Sigmoid colon (tissue), 7 donors: ENCODE measurements at places on chromosomes 3 and 15. TPM values are rescaled to one million over a fixed set of nuclear protein-coding genes. Genes with fewer than 3 reads are reported as not detected.

DNA sequence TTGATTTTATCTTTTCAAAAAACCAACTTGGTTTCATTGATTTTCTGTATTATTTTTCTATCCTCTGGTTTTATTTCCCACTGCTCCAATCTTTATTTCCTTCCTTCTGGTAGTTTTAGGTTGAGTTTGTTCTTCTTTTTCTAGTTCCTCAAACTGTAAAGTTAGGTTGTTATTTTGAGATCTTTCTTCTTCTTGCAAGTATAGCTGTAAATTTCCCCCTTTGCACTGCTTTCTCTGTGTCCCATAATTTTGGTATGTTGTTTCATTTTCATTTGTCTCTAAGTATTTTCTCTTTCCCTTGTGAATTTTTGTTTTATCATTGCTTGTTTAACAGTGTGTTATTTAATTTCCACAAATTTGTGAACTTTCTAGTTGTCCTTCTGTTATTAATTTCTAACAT is 120.0 kb downstream of the PLD1 start:
- DNase-seq = no peak

- no peak for DNase-seq
Measured at GRCh38 chr3:151106311-151106710, 20.8 kb downstream of the MED12L start.

DNA sequence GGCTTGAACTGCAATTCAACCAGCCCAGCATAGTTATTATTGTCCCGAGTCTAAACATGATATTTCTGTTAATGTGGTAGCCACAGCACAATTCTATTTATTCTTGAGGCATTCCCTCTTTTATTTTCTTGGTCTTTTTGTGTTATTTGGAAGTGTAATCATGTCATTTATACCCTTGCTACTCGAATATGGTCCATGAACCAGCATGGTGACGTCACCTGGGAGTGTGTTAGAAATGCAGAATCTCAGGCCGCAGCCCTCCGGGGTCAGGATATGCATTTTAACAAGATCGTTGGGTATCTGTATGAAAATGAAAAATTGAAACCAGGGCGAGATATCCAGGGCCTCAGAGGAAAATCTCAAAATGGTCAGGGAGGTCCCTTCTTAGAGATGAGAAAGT is 165.0 kb upstream of the CTDSPL start:
- DNase-seq = no peak

DNA sequence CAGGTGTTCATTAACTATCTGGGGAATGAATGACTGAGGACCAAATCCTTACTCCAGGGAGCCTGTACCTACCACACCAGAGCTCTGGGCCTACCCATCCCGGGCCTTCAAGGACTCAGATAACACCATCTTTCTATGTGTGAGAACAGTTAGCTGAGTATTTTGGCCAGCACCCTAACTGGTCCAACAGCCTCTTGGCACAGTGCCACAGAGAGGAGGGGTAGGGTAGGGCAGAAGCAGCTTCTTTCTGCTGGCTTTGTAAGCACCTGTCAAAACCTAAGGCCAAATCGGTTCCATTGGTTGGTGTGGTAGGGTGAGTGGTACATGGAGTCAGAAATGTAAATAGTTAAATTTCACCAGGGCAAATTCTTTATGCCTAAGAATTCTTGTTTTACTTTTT is 26.7 kb downstream of the ISL2 start:
- no peak for DNase-seq

DNA sequence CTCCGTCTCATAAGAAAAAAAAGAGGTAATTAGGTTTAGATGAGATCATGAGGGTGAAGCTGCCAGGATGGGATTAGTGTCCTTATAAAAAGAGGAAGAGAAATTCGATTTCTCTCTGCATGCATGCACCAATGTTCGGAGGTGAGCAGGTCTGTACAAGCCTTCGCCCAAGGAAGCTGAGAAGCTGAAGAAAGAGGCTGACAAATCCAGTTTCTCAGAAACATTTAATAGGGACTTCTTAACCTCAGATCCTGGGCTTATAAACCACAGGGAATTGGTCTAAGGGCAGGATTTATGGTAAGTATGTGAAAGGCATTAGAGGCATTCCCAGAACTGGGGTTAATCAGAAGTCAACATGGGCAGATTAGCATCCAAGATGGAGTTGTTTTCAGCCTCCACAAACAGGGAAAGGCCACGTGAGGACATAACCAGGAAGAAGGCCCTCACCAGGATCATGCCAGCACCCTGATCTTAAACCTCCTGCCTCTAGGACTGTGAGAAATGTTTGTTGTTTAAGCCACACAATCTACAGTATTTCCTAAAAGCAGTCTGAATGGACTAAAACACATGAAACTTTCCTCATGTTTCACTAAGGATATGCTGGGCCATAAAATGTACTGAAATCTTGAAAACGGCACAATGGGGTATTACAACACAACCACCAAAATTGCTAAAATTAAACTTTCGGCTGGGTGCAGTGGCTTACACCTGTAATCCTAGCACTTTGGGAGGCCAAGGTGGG is 11.3 kb downstream of the SHISA5 start:
- DNase-seq = no peak

GRCh38 chr3:126125781-126126251 is 41.9 kb upstream of the SLC41A3 start:
- DNase-seq = peak; percentile 40

- DNase-seq = no peak
Measured at GRCh38 chr3:181919375-181919774, 207.7 kb downstream of the SOX2 start.

GRCh38 chr3:128207951-128208350 is 54.7 kb downstream of the EEFSEC start:
- DNase-seq = no peak

GRCh38 chr3:42702066-42702951 is at the start of gene HHATL:
Gene HHATL (minus strand): TSS chr3:42702798. CDS start chr3:42700826, 1,972 bp downstream.
- no peak for DNase-seq

DNA sequence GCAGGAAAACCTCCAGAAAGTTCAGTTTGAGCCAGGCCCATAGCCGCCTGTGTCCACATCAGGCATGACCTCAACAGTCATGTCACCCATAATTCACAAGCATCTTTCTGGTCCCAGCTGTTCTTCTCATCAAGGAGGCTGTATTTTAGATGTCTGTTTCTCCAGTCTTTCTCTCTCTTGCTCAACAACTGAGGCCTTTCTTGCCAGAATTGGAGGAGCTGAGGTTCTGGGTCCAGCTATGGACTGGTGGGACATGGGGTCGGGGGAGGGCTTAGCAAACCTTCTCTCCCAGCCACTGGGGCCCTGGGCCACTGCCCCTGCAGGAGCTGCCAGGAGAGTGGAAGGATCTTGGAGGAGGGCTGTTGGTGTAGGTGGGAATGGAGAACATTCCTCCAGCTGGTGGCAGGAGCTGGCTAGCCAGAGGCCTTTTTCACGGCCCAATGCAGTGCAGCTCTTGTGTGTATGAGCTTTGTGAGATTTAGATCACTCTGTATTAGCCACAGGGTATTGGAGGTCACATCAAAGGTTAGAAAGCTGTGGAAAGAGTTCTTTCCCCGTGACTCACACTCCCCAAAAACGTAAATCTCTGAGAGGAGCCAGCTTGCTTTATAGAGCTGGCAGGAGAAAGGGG is 23.5 kb downstream of the MAGEF1 start:
- DNase-seq = peak; percentile 75

DNA sequence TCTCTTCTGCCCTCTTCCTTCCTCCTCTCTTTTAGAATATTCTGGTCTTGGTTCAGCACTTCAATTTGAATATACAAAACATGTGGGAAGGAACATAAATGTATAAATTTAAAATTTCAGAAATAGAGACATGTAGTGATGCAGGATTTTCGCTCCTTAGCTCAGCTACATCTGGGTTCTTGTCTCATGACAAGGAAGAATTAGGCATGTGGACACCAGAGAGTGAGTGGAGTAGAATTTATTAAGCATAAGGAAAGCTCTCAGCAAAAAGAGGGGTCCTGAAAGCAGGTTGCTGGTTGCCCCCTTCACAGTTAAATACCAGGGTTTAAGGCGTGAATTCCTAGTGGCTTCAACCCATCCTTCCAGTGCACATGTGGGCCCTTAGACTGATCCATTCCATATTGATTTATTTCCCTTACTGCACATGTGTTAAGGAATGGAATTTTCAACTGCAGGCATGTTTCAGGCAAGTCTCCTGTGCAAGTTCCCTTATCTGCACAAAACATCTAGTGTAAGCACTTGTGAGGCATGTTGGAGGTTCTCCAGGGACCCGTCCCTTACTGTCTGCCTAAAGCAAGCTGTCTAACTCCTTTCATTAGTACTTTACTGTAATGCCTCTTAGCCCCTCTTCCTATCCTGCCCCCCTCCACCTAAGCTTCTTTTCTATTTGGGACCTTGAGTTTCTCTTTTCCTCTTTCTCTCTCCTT is 133.2 kb upstream of the STRIT1 start:
- no peak for DNase-seq

DNA sequence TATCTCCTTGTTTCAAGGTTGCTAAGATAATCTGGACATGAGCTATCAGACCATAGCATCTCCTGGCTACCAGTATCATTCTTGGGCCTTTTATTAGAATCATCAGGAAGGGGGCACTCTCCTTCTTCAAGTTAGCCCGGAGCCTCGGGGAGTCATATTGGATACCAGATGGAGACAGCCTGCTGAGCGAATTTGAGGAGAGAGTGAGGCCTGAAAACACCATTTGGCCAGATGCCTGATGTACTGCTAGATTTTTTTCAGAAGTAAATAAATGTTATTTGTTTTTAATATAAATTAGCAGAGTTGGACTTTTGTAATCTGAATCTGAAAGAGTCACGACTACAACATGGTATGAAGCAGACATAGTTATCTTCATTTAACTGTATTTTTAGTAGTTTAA is 848.6 kb downstream of the IGSF11 start:
- no peak for DNase-seq

- no peak for DNase-seq
Measured at GRCh38 chr3:64871834-64872249, 184.0 kb upstream of the ADAMTS9 start.

GRCh38 chr15:31317421-31318327 is 9.0 kb upstream of the KLF13 start:
- peak; percentile 29 for DNase-seq

GRCh38 chr3:129855170-129855831 is 38.2 kb downstream of the TMCC1 start:
- no peak for DNase-seq

GRCh38 chr3:124615896-124616543 is 114.2 kb upstream of the UMPS start:
- DNase-seq = no peak

DNA sequence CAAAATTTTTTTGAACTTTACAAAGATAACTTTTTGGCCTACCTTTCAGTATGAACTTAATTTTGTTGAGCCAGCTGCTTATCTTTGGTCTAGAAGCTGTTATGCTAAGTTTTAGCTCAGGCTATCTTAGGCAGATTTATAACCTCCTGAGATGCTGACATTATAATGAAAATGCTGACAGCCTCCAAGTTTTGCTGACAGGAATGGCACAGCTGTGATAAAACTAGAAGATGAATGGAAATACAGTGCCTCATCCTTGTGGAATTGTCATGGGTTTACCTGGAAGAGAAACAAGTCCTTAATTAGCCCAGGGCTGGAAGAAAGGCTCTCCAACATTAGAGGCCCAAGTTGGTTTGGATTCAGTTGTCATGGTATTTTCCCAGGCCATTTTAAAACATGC is 123.3 kb downstream of the OXSM start:
- DNase-seq = no peak

DNA sequence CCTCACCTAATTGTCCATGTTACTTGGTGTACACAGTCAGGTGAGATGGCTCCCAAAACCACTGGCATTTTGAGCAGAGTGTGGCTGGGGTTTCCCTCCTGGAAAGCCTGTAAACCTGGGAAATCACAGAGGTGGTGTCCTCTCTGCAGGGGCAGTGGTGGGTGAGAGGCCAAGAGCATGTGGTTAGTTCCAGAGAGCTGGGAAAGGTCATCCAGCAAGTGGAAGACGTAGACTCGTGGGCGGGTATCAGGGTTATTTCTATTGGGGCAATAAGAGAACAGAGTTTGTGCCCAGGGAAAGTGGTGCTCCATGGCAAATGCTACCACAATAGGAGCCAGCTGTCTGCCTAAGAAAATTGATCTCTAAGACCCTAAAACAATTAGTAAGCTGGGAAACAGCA is 44.6 kb upstream of the LIMD1 start:
- peak; percentile 40 for DNase-seq

DNA sequence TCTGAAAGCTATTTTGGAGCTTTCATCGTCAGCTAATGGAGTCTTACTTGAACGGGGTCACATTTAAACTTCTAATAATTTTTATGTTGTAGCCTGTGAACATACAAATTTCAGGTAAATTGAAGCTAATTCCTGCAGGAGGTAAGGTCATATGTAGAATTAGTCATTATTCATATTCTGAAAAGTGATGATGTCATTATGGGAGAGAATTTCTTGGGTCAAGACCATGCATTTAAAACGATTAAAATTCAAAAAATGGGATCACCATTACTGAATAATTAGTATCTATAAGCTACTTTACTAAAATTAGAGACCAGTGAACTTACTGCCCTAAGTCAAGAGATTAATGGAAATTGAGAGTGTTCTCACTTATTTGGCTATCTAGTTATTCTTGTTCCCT is 120.4 kb downstream of the CHL1 start:
- no peak for DNase-seq

DNA sequence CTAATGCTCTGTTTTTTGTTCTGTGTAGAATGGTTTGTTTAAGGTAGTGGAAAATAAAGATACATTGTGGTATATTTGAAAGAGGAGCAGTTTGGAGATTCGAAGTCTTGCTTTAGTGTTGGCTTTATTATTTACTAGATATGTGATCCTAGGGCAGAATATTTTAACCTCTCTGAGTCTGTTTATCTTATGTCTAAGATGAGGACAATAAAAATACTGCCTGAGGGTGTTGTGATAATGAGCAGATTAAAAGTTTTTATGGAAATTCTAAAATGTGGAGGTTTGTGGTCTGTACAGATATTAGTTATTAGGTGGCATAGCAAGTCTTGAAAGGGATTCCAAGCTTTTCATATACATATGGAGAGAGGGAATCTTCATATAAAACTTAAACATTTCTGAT is 15.0 kb downstream of the TCF12 start:
- DNase-seq = no peak

DNA sequence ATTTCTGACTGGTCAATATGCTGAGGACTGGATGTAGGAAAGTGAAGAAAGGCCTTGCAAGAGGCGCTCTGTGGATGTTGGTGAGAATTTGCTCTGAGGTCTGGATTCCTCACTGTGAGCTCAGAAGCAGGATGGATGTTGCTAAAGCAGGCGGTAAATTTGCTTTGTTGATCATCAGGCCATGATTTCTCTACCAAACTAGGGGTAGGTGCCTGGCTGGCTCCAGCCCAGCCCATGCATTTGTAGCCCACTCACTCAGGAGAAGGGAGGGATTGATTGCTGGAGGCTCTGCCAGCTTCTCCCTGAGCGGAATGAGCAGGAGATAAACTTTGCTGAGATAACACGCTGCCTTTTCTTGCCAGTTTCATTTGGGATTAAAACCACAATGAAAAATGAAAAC is 44.3 kb upstream of the NTRK3 start:
- no peak for DNase-seq

SOX2 gene
- 7.7 TPM for total RNA-seq

RASL12 gene
- 102 TPM for total RNA-seq

CPB1 gene
- total RNA-seq = not detected

C3orf85 gene
- total RNA-seq = not detected

GRIP2 gene
- 0.16 TPM for total RNA-seq

NMNAT3 gene
- 13.3 TPM for total RNA-seq

PARP15 gene
- 3.8 TPM for total RNA-seq

TM4SF1 gene
- total RNA-seq = 23.5 TPM
